Naive thymus-derived CD8-positive, alpha-beta T cell (primary cell): ENCODE measurements at places on chromosomes 12 and 14. TPM values are rescaled to one million over a fixed set of nuclear protein-coding genes. Genes with fewer than 3 reads are reported as not detected.

MIP gene
- not detected for total RNA-seq

LIN7A gene
- not detected for total RNA-seq

BIN2 gene
- 257 TPM for total RNA-seq

SDR9C7 gene
- total RNA-seq, result not detected

ACYP1 gene
- total RNA-seq, result 25.1 TPM

SLC2A13 gene
- 7.6 TPM for total RNA-seq

TAS2R31 gene
- 2.8 TPM for total RNA-seq

CPNE6 gene
- not detected for total RNA-seq

ITGA7 gene
- total RNA-seq, result 7.0 TPM

MANSC4 gene
- not detected for total RNA-seq

RPL36AL gene
- total RNA-seq, result 268 TPM

SLC22A17 gene
- 20.8 TPM for total RNA-seq

OAS2 gene
- 42.8 TPM for total RNA-seq

TUNAR gene
- not detected for total RNA-seq

GPN3 gene
- 13.5 TPM for total RNA-seq

RERG gene
- 1.2 TPM for total RNA-seq

PMCH gene
- not detected for total RNA-seq

PTHLH gene
- total RNA-seq, result not detected

GLIPR1 gene
- total RNA-seq, result 64.5 TPM

NRIP2 gene
- total RNA-seq, result not detected

RAD51B gene
- total RNA-seq, result 27.6 TPM

INSM2 gene
- not detected for total RNA-seq

KRT71 gene
- total RNA-seq, result not detected

KRT83 gene
- not detected for total RNA-seq

FOXG1 gene
- total RNA-seq, result not detected

AQP6 gene
- total RNA-seq, result not detected

CLECL1 gene
- total RNA-seq, result 0.96 TPM

CDH24 gene
- 0.96 TPM for total RNA-seq

PPP1R1A gene
- total RNA-seq, result not detected
